ENCODE measurements at places on chromosomes 1 and 21.
A peak's percentile ranks its signal among the peaks of the same experiment; 100 is the strongest.

- peak; percentile 57 for DNase-seq
These were observed 2.5 kb upstream of the SAMD11 start for GRCh38 chr1:921011-921837.

GRCh38 chr1:114195819-114196218 lies 42.1 kb upstream of the SYT6 start:
- DNase-seq, result no peak

- DNase-seq, result no peak
These were observed 1.9 kb downstream of the AGO1 start for GRCh38 chr1:35884934-35885333.

- DNase-seq, result no peak
These were observed 140.8 kb downstream of the PGBD5 start for GRCh38 chr1:230285351-230285750.

- DNase-seq, result no peak
These were observed 66.9 kb upstream of the PRDX6 start for GRCh38 chr1:173410133-173410793.

- peak; percentile 79 for DNase-seq
These were observed 40.9 kb upstream of the TMEM52 start for GRCh38 chr1:1959840-1960479.

DNA sequence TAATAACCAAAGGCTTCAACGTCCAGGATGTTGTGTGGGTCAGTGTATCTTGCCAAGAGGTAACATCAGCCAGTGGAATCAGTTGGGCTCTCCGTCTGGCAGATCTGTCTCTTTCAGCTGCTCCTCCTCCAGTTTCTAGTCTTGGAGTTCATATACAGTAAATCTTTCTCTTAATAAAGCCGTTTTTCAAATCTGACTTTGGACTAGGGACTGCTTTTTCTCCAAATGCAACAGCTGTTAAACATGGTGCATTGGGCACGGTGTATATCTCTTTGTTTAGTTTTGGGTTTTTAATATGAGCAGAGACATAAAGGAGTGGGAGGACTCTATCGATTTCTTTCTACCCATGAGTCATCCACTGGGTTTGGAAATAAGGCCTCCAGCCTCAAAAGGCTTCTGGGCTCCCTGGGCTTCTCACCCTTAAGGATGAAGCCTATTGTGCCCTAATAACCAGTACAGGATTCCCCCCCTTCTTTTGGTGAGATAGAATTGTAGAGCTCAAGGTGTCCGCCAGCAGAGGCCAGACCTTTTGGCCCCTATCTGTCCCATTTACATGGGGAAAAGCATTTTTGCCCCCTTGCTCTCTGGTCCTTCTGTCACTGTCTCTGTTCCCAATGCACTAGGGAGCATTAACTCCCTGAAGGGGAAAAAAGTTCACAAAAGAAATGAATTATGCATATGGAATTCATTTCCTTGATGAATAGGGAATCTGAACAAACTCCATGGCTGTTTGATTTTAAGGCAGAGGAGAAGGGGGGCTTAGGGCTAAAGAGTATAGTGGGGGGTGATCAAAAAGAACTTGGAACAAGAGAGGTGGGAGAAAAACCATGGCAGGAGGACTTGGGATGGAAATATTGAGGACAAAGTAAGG lies 86.0 kb downstream of the PBX1 start:
- DNase-seq, result no peak

DNA sequence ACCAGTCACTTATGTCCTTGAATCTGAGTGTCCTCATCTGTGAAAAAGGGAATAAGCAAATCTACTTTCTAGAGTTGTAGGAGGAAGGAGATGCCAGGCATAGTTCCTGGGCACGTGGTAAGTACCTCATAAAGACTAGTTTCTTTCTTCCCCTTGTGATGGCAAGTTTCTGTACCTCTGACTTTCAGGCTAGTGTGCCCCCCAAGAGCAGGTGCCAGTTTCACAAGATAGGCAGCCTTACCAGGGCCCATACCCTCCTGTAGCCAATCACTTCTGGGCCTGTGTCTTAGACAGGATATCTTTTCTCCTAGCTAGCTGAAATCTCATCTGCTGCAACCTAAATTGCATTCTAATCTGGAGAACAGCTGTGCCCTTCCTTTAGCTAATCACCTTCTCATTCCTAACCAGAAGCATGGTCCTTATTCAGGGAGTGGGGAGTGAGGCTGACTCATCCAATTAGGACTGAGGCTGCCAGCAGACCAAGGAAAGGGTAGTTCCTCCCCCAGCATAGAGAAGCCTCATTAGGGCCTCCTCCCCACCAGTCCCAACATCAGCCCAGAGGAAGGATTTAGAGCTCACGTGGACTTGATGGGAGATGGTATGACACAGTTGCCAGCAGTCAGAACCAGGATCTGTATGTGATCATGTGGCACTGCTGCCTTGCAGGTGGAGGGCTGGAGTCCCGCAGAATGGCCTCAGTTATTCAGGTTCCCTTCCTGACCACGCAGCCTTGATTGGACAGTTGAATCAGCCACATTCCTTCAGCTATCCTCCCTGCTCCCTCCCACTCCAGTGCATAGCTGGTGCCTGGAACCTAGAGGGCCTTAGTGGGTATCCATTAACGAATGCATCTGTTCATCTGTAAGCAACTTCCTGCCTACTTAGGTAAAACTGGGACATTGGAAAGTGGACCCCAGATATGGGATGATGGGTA lies 7.9 kb downstream of the KLHDC8A start:
- no peak for DNase-seq

DNA sequence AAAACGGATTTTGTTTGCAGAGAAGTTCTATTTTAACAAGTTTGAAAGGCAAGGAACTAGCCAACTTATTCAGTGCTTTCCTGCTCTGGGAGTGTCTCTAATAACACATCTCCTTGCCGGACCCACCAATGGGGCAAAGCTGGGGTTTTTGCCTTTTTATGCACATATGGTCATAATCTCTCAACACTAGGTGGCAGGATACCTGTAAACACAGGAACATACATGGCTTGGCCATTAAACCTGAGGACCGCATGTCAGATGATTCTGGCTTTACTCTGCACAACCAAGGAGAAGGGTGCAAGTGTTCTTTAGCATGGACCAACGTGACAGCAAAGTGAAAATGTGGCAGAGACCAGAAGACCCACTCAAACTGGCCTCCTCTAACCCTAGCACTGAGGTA lies 4.9 kb downstream of the TMEM9 start:
- peak; percentile 27 for DNase-seq

DNA sequence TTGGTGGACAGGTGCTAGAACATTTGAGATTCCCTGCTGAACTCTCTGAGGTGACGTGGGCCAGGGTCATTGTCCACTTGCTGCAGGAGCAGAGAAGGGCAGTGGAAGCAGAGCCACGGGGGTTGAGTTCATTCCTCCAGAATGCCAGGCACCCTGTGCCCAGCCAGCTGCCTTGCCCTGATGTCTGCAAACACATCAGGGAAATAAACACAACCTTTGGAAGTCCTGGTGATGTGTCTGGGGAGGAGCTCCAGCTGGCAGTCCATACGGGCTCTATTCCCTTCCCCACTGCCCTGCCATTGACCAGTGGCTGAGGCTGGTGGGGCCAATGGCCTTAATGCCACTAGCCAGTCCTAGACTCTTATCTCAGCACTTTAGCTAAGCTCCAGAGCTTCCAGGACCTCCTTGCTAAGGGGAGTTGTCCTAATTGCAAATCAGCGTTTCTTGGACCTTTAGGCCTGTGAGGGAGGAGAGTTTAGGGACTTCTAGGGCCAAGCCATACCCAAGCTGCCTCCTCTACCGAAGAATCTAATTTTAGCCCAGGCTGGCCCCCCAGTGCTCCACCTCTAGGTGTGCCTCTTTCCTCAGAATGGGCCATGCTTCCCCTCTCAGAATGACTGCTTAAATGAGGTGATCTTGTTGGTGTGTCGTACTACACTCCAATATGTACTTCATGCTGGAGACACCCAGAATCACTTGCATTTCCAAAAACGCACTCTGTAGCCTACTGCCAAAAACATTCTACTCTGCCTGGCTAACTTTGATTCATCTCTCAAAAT lies 25.9 kb upstream of the MFSD2A start:
- DNase-seq, result no peak
